Suppressor macrophage treated with lipopolysaccharide for 1 hour (primary cell): ENCODE measurements at places on chromosomes 1 and 21.

GRCh38 chr1:110604586-110605148 is 1.5 kb downstream of the KCNA2 start:
- no peak for DNase-seq

GRCh38 chr1:22341791-22342605 is 109.7 kb upstream of the ZBTB40 start:
- no peak for DNase-seq

- DNase-seq = no peak
Measured at GRCh38 chr1:94383966-94384408, 34.2 kb upstream of the ABCD3 start.

DNA sequence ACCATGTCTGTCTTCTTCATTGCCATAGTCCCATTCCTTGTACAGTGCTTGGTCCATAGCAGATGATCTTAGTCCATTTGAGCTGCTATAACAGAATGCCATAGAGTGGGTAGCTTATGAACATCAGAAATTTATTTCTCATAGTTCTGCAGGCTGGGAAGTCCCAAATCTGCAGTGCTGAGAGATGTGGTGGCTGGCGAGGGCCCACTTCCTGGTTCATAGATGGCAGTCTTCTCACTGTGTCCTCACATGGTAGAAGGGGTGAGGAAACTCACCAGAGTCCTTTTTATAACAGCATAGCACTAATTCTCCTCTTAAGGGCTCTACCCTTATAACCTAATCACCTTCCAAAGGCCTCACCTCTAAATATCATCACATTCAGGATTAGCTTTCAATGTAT is 23.1 kb upstream of the RAP1A start:
- DNase-seq = peak; percentile 82

GRCh38 chr1:40951943-40952743 is 27.4 kb upstream of the CTPS1 start:
- DNase-seq = peak; percentile 76

DNA sequence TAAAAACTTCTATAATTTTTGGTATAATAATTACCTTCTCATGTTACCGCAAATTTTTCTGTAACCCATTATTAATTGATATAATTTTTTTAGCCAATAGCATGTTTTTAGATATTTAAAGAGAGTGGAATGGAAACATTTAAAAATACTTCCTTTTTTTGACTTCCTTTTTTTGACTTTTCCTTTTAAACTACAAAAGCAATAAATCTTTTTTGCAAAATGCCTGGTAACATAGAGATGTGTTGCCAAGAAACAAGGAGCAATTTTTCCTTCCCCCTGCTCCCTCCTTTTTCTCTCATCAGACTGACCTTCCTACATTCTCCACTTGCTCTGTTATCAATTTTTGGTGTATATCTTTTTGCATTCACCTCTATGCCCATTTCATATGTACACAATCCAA is 666.2 kb downstream of the ADGRL2 start:
- DNase-seq = no peak

- no peak for DNase-seq
Measured at GRCh38 chr1:147636314-147636713, 34.0 kb downstream of the ACP6 start.
